ENCODE measurements at places on chromosomes 7 and 10.
A peak's percentile ranks its signal among the peaks of the same experiment; 100 is the strongest.

DNA sequence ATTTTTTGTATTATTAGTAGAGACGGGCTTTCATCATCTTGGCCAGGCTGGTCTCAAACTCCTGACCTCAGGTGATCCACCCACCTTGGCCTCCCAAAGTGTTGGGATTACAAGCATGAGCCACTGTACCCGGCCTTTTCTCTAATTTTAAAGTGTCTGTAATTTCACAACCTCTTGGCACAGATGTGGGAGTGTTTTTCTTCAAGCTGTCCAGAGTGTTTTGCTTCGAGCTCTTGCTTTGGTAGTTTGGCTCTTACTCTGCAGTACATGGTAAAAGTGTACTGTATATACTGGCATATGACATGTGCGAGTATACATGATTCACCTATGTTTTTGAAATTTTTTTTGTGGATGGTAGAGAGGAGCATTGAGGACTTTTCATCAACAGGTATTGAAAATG, 9.8 kb downstream of the SRGN start:
- no peak for DNase-seq

DNA sequence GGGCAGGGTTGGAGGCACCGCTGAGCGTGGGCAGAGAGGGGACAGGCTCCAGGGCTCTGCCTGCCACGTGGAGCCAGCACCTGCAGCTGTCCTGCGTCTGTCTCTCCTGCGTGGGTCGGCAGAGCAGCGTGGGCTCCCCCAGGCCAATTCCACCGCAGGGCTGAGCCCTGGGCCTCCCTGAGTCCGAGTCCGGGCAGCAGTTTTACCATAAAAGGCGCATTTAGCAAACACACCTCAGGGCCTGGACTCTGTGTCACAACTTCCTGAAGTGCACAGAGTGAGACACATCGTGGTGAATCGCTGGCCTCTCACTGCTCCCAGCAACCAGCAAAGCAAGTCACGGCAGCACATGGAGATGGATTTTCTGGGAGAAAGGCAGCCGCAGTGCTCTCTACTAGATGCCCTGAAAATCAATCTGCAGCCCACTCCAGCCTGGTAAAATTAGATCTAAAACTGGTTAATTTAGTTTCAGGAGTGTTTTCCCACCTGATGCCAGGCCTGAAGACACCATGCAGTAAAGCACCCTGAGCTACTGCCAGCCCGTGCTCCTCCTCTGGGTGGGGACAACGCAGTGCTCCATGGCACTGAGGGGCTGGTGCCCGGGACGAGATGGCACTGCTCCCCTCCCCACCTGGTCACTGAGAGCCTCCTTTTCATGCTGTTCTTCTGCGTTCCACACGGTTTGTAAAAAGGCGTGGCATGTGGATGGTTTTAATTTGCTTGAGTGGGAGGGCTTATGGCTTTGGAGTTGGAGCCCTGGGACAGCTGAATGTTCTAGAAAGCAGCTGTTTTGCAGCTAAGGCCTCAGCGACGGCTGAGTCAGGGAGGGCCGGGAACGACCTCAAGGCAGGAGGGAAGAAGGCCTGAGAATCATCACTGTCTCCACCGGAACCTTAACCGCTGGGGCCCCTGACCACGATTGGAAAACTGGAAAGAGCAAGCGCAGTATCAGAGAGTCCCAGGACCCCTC, 336.9 kb downstream of the ADARB2 start:
- no peak for DNase-seq

DNA sequence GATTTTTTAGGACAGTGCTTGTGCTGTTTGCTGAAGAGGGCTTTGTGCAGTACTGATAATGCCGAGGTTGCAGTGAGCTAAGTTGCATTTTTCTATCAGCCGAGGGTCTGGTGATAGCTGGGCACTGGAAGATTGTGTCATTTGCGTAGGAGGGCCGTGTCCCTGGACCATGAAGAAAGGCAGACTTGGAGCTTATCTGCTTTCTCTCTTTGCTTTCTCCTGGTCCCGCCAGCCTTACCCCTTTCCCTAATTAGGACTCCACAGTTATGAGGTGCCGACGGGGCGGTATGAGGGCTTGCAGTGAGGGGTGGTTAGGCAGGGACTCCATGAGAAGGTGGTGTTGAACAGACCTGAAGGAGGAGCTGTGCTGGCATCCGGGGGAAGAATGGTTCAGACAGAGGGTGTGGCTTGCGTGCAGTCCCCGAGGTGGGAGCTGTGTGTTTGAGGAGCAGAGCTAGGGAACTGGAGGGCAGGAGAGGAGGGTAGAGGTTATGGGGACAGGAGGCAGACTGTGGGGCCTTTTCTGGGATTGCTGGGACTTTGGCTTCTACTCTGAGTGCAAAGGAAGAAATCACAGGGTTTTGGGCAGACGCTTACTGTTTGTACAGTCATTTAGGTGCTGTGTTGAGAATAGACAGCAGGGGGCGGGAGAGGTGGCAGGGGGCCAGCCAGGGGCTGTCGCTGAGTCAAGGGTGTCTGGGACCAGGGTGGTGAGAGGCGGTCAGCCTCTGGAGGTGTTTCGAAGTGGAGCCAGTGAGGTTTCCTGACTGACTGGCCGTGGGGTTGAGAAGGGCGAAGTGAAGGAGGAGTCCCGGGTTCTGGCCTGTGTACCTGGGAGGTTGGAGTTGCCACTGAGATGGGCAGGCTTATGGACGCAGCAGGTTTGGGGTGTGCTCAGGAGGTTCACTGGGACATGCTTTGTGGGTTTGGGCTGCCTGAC, 43.4 kb downstream of the PRF1 start:
- DNase-seq = peak; percentile 78

DNA sequence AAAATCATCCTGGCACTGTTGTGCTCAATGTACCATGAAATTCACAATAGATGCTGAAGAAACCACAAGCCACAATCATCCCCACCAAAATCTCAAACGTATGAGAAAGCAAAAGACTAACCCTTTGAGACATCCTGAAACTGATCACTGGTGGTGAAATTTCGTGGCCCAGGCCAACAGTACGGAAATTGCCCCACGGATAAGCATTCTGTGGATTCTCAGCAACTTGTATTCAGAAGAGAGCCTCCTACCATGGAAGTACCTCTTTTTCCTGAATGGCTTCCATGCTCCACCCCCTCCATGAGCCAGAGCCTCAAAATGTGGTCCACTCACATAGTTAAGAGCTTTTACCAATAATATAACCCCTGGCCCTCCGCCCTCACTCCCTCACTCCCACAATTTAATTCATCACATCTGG, 163.9 kb upstream of the AUTS2 start:
- no peak for DNase-seq

GRCh38 chr7:51878865-51879264, 562.3 kb upstream of the COBL start:
- no peak for DNase-seq

- DNase-seq = no peak
These were observed 29.0 kb upstream of the MPP7 start for GRCh38 chr10:28331841-28332240.

DNA sequence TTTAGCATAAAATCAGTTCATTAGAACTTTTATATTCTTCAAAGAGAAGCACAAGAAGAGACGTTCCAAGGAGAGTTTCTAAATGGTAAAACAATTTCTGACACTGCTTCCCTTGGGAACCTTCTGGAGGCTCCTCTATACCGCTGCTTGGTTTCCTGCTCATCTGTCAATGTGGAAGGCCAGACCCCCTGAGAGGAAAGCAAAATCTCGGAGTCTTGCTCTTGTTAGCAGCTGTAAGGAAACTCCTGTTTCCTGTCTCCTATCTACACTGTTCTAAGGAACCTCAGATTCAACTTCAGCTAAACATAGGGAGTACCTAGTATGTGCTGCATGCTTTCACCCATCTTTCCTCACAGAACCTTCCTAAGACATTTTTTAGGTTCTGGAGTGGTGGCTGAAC, 322.2 kb downstream of the BMPER start:
- no peak for DNase-seq

- no peak for DNase-seq
These were observed 37.6 kb downstream of the OAT start for GRCh38 chr10:124381011-124381611.

- no peak for DNase-seq
These were observed 37.6 kb upstream of the MYL10 start for GRCh38 chr7:101666741-101667140.

DNA sequence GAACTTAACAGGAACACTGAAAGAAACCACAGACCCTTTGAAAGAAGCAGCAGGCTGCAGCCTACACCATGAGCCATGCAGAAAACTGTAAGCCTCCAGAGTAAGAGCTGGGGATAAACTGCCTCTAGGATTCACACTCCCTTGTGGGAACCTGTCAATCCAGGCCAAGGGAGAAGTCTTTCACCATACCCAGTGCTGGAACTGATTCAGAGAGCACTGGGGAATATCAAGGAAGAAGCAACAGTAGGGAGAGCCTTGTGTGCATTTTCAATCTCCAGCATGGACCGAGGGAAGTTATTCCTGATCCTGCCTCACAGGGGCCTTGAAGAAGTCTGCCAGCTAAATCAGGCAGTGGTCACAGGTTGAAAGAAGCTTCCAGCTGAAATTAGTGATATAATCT, 282.2 kb downstream of the AGMO start:
- no peak for DNase-seq

DNA sequence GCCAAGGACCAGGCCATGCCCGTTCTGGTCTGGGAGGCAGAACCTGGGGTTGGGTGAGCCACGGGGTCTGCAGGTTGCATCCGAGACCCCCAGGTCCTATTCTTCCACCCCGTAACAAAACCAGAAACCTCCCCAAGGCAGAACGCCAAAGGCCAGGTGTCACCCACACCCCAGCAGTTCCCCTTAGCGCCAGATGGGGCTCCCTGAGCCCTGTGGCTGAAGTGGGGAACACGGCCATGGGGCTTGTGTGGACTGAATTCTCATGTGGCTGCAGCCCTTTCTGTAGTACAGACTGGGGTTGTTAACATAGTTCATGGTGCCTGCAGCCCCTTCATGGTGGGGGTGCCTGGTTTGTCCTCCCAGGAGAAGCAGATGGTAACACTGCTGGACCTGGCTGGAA, 10.2 kb downstream of the BRI3 start:
- DNase-seq = no peak

GRCh38 chr10:103855424-103855823, at the start of gene SH3PXD2A:
Gene SH3PXD2A (minus strand): TSS chr10:103855576. CDS start chr10:103855266, 310 bp downstream.
- no peak for DNase-seq

DNA sequence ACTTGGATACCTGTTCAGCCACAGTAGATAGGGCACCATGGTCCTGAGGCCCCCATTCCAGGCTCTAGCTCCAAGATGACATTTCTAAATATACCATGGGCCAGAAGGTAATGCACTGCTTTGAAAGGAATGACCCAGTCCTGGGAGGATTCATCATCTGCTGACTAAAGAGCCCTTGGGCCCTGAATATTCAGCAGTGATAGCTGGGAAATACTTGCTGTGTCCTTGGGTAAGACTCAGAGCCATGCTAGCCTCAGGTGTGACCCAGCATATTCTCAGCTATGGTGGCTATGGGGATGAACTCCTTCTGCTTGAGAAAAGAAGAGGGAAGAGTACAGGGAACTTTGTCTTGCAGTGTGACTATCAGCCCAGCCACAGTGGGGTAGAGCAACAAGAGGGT, 21.3 kb upstream of the AGR2 start:
- DNase-seq = no peak

DNA sequence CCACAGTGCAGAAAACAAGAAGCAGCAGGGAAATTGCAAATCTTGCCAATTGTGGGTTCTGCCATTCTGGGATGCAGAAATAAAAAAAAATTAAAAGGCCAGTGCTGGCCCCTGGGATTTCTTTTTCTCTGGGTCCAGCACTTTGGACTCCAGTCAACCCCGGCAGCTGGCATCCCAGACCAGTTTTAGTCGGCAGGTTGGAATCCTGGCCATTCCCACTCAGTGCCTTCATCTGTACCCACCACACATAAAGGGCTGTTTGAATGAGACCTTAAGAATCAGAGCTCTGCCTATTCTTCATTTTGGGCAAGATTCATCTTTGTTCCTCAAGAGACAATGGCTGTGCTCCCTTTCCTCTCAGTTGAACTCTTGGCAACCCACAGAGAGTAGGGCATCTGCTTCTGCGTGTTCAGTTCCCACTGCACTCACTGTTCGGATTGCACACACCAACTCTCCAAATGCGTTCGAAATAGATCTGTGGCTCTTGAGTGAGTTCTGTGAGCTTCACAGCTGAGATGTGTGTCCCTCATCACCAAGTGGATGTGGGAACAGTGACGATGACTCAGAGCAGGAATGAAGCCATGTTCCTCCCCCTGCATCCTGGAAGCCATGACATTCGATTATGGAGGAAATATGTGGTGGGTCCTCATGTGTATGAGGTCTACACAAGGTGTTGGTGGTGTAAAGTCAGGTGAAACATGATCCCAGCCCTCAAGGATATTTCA, 63.0 kb upstream of the EGFR start:
- no peak for DNase-seq

DNA sequence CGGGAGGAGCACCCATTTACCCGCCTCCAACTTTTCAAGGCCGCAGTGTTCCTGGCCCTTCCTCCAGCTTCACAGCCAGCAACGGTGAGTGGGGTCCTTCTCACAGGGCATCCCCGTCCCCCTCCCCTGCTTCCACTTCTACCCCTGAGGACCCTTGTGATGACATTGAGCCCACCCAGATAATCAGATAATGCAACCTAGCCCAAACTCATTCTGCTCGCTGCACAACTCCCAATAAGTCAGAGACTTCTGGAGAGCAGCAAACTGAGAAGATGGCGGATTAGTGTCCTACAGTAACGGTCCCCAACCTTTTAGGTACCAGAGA, 74.5 kb downstream of the OAT start:
- DNase-seq = no peak

GRCh38 chr10:14438576-14438975, 107.9 kb upstream of the FRMD4A start:
- no peak for DNase-seq

DNA sequence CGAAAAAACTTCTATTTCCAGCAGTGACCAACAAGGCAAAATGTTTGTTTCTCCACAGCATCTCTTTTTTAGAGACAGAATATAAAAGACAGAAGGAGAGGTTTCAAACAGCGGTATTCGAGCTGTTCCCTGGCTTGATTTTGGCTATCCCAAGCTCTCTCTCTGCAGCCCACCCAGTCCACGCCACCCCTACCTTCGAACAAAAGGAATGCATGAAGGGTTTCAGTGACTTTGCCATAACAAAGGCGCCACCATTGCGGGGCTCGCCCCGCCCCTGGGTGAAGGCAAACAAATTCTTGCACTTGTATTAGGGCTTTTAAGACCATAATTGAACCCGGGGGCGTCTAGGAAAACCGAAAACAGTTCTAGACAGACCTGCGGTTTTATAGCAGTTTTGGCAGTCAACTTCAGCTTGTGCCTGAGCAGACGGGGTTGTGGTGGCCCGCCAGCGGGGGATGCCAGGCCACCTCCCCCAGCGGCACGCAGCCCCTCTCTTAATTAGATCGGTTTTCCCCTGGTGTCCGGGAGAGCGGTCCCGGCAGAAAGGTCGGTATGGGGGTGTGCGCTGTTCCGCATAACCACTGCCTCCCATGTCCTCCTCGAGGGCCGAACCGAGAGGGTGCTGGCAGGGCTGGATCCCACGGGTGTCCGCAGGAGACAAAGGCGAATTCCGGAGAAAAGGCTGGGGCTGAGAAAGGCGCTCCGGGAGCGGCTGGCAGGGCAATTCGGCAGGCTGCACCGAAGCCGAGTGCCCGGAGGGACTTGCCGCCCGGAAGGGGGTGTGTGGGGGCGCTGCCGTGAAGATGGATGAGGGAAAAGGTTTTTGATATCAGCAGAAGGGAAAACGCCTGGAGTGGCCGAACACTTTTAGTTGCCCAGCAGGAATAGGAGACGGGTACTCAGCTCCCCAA, 2.7 kb upstream of the HOXA11 start:
- DNase-seq = no peak
